T-helper 1 cell (primary cell): ENCODE measurements at places on chromosomes 2 and 18.
A peak's percentile ranks its signal among the peaks of the same experiment; 100 is the strongest.

DNA sequence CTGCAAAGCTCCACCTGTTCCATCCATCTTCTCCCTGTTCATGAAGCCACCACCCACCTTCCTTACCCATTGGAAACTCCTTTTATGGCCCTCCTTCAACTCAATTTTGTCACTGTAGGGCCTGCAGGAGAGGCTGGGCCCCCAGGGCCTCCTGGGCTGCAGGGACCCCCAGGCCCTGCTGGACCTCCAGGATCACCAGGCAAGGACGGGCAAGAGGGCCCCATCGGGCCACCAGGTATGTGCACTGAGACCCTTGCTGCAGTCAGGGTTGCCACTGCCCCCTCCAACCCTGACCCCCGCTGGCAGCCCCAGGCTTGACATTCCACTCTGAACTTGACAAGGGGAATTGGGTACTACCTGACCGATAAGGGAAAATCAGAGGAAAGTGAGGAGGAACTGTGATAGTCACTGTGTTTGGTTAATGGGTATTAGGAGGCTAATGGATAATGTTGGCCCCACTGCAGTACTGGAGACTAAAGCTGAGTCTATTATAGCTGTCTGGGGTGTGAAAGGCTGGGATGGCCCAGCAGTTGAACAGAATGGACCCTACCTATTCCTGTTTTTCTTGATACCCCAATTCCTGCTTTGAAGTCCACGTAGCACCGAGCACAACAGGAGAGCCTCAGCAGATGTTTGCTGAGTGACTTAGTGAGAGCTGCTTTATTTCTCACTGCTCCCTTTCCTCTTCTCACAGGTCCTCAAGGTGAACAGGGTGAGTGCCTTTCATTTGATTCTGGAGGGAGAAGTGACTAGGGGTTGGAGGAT is 2.1 kb upstream of the KHK start:
- DNase-seq, result no peak

DNA sequence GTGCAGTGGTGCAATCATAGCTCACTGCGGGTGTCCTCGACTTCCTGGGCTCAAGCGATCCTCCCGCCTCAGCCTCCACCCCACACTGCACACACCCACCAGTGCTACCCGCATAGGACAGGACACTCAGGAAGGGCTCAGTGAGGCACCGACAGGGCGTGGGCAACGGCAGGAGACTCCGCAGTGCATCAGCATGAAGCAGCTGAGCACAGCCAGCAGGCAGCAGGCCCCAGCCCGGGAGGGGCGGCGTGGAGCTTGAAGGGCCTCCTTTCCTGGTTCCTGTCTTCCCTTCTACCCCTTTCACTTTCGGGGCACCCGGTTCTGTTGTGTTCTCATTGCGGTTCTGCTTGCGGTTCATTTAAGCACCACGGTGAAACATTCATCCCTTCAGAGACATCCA is 89.8 kb downstream of the ZNF516 start:
- DNase-seq, result no peak

GRCh38 chr2:63631501-63631900 is 42.7 kb downstream of the MDH1 start:
- no peak for DNase-seq

DNA sequence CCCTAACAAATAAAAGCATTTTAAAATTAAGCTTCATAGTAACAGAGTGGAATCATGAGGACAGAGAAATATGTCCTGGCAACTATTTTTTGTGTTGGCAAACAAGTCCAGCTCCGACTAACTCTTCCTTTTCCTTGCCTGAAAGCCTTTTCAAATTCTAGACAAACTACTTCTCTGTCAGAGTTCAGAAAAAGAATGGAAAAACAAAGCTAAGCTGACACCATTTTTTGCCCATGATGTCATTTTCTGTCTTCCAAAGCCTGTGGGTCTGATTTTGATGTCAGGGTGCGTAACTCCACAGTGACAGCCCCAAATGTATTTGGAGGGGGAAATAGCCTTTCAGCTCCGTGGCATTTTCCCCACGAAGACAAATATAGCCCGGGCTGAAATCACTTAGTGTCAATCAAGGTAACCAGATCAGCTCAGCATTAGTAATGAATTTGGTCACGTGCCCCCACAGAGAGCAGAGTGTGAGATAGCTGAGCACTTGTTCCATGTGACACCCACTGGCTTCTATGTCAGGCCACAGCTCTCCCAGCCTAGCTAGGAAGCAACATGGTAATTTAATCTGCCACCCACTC is 233.0 kb upstream of the SIX2 start:
- no peak for DNase-seq

GRCh38 chr18:60892441-60892840 is 440.8 kb upstream of the CDH20 start:
- no peak for DNase-seq

- DNase-seq, result no peak
These were observed 16.4 kb downstream of the CRIM1 start for GRCh38 chr2:36371928-36372391.

DNA sequence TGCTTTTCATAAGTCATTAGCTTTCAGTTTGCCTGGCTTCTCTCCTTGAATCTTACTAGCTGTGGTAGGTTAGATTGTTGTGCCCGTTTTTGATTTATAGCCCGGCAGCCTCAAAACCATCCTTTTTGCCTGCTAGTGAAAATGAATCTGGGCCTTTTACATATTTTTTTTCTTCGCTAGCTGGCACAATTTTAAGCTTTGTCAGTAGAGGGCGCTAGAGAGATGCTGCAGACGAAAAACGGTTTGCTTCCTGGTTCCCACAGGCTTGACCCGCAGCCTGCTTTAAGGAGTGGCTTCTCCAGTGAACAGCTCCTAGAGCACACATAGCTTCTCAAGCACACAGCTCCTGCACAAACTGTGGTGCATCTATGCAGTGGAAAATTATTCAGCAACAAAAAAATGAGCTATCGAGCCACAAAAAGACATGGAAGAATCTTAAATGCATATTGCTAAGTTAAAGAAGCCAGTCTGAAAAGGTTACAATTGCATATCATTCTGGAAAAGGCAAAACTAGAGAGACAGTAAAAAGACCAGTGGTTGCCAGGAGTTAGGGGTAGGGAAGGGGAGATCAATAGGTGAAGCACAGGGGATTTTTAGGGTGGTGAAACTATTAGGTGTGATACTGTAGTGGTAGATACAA is 47.9 kb downstream of the E2F6 start:
- no peak for DNase-seq

DNA sequence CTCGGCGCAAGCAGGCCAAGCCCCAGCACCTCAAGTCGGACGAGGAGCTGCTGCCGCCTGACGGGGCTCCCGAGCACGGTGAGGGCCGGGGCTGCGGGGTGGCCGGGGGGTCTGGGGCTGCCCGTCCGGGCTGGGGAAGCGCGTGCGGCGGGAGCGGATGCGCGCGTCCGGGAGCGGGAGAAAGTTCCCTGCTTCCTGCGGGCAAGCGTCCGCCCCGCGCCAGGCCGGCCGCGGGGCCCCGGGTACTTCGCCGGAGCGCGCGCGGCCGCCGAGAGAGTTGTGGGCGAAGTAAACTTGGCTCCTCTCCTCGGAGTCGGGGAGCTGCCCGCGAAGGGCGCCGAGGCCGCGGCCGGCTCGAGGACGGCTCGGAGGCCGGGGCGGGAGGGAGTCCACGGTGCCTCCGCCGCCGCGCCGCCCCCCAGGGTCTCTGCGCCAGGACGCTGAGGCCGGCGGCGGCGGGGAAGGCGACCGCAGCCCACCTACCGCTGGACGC is 707 bp downstream of the SALL3 start:
- no peak for DNase-seq

DNA sequence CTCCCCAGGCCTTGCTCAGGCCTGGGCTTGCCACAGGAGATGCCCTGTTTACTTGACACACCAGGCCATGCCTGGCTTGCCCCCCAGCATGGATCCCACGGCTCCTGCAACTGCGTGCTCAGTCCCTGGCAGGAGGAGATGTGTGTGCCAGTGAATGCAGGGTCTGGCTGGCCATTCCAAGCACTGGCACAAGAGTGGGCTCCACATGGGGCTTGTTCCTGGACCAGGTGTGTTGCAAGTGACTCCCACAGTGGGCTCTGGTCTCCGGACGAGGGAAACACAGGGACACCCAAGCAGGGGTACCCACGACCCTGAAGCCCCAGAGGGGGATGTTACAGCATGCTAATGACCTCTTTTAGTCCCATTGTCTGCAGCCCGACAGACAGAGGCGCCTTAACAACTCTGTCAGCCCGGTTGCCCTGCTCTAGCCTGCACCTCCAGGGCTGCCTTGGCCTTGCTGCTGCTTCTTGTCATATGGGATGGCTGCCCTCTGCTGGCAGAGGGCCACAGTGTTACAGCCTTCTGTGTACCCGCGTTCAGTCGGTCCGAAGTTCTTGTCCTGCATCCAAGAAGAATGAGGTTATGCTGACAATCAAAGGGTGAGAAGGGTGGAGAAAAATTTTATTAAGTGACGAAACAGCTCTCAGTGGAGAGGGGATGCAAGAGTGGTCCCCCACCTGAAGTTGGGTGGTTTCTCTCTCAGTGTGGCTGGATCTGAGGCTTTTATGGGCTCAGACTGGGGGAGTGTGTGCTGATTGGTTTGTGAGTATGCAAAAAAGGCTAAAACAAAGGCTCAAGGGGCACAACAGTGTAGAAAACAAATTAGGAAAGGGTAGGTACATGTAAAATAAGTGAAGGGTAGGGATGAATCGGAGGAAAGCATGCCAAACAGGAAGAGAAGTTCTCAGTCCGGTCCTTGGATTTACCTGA is 180.4 kb downstream of the MBD5 start:
- peak; percentile 12 for DNase-seq

DNA sequence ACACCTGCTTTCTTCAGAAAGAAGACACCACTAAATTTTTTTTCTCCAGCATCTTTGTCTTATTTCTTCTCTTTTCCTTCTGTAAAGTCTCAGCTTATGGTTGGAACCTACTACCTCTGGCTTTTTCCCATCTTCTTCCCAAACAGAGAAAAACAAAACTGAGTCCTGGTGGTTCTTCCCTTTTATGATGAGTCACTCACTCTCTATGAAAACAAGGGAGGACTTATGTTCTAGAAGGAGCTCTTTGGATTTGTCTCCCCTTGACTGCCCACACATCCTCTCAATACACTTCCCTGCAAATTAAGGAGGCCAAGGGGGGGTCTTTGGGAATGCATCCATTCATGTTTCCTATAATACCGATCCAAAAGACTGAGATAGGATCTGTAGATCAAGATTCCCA is 22.1 kb upstream of the MEIS1 start:
- no peak for DNase-seq

DNA sequence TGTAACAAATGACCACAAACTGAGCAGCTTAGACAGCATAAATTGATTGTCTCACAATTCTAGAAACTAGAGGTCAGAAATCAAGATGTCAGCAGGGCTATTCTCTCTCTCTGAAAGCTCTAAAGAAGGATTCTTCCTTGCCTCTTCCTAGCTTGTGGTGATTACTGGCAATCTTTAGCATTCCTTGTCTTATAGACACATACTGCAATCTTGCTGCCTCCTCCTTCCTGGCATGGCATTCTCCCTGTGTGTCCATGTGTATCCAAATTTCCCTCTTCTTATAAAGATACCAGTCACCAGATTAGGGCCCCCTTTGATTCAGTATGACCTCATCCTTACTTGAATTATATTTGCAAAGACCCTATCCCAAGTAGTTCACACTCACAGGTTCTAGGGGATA is 2.3 kb downstream of the ASB3 start:
- no peak for DNase-seq

GRCh38 chr2:152240559-152241231 is 65.1 kb upstream of the STAM2 start:
- DNase-seq, result no peak

DNA sequence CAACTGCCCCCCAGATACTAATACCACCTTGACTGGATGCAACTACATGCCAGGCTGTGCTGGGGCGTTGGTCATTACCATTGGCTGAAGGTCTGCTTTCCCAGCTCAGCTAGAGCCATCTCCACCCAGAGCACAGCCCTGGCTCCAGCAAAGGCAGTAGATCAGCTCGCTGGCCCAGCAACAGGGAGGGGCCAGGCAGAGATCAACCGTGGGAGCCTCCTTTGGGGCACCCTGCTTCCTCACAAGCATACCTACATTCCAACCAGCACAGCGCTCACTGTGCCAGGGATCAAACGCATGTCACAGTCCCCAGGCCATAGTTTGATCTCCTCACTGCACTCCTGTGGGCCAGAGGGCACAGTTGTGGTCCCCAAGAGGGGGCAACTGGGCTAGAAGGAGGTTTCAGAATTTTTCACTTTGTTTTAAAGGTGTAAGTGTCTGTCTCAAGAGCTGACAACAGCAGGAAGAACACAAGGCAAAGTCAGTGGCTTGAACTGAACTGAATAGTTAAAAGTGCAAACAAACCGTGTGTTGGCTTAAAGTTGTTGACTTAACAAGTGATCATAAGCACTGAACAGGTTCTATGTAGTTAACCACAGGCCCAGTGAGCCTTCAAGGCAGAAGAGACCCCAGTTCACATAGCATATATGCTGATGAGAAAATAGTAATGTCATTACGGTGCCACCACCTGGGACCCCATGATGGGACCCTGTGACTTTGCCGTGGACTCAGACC is 70.1 kb upstream of the BZW1 start:
- DNase-seq, result no peak

DNA sequence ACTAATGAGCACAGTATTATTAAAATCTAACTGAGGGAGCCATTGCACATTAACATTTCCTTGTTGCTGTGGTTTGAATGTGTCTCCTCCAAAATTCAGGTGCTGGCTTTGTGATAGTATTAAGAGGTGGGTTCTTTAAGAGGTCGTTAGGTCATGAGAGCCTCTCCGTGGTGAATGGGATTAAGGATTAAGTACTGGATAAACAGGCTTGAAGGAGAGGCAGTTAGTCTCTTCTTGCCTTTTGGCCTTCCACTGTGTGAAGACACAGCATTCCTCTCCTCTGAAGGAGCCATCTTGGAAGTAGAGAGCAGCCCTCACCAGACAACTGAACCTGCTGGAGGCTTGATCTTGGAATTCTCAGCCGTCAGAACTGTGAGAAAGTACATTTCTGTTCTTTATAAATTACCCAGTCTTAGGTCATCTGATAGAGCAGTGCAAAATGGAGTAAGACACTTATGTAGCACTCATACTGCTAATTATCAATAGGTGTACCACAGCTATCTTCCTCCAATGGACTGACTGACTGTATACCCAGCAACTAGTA is 182.7 kb downstream of the MYO3B start:
- no peak for DNase-seq
